Caudate nucleus (tissue), 63 donors: ENCODE measurements at places on chromosomes 11 and 22.
A peak's percentile ranks its signal among the peaks of the same experiment; 100 is the strongest.

DNA sequence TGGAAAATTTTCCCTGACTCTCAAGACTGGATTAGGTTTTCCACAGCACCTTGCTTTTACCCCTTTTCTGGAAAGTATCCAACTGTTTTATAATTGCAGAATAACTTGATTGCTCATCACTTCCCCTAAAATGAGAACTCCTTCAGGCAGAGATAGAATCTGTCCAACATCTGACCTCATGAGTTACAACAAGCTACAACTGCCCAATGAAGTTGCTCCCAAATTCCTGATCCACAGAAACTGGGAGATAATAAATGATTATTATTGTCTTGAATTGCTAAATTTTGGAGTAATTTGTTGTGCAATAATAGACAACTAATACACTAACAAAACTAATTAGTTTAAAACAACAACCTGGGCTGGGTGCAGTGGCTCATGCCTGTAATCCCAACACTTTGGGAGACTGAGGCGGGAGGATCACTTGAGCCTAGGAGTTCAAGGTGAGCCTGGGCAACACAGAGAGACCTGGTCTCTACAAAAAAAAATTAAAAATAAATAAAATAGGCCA, 10.0 kb upstream of the CCDC83 start:
- DNase-seq = no peak

DNA sequence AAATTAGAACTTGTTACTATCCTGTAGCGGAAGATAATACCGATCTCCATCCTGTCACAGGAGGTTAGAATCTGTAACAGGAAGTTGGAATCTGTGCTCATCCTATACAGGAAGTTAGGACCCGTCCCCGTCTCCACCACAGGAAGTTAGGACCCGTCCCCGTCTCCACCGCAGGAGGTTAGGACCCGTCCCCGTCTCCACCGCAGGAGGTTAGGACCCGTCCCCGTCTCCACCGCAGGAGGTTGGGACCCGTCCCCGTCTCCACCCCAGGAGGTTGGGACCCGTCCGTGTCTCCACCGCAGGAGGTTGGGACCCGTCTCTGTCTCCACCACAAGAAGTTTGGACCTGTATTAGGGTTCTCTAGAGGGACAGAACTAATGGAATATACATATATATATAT, 52.2 kb downstream of the FBLN1 start:
- DNase-seq = no peak

DNA sequence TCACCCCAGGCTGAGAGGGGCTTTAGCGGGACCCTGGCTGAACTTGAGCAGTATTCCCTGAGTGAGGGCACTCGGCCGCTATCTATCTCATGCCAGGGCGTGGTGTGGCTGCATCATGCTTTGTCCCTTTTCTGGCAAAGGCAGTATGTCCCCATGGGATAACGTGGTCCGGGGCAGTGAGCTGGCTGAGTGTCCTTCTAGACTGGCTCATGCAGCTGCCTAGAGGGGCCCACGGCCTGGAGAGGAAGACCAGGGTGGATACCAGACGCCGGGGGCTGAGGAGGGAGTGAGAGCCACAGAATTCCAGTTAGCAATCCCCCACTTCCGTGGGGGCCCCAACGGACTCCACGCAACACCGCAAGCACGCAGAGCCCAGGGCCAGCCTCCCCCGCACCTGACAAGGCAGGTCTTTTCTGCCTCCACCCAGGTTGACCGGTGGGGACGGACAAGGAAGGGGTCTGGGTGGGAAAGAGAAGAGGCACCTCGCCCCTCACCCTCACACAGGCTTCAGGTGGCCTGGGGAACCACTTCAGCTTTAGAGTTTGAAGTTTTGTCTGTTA, 15.5 kb downstream of the NFAM1 start:
- DNase-seq = no peak

DNA sequence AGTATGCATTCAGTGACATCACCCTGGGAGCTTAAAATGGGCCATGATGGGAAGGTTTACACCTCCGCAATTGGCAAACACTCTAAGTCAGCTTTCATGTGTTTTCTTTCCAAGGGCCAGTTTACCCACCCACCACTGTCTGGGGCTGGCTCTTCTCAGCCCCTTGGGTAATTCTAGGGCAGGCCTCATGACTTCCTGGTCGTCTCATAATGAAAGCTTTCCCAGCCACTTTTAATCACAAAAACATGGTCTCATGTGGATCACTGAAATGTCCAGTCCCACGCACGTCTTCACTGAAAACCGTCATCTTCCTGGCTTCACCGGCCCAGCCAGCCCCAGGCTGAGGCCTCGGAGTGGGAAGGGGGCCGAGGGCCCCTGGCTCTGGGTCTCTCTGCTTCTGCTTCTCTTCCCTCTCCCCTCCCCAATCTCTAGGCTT, 58.5 kb upstream of the ANO1 start:
- no peak for DNase-seq

DNA sequence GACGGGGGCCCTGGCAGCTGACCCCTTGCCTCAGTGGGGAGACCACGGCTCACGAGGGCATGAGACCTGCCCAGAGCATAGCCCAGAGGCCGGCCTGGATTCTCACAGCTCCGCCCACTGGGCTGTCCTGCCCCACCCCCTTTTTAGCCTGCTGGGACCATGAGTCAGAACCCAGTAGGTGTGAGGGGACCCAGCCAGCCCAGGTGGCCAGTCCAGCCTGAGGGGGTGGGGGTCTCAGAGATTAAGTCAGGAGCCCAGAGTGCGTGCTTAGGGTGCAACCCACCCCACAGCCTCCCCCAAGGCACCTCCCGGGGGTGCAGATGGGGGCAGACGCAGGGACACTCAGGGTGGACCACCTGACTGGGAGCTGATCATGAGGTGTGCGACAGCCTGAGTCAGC, 40.1 kb upstream of the PPARA start:
- DNase-seq = no peak

- DNase-seq = no peak
Observed at GRCh38 chr11:3977078-3977477, 117.5 kb upstream of the RRM1 start.

- DNase-seq = no peak
Observed at GRCh38 chr11:1356478-1356960, 33.2 kb upstream of the BRSK2 start.

DNA sequence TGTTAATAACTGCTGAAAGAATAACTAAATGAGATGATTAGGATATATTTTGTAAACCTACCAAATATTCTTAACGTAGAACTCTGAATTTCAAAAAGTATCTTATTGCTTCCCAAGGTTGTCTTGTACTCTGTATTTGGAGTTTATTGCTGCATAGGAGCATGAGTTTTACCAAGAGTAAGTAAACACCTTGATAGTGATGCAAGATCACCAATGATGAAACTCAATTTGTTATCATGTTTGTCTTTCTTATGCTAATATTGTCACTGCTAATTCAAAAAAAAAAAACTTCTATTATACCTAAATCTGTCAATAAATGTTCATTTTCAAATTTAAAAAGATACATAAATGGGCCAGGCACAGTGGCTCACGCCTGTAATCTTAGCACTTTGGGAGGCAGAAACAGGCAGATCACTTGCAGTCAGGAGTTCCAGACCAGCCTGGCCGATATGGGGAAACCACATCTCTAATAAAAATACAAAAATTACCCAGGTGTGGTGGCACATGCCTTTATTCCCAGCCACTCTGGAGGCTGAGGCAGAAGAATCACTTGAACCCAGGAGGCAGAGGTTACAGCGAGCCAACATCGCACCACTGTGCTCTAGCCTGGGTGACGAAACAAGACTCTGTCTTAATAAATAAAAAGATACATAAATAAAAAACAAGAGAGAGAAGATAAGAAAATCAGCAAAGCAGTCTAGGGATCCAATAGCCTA, 23.4 kb upstream of the PLAAT2 start:
- DNase-seq = no peak

DNA sequence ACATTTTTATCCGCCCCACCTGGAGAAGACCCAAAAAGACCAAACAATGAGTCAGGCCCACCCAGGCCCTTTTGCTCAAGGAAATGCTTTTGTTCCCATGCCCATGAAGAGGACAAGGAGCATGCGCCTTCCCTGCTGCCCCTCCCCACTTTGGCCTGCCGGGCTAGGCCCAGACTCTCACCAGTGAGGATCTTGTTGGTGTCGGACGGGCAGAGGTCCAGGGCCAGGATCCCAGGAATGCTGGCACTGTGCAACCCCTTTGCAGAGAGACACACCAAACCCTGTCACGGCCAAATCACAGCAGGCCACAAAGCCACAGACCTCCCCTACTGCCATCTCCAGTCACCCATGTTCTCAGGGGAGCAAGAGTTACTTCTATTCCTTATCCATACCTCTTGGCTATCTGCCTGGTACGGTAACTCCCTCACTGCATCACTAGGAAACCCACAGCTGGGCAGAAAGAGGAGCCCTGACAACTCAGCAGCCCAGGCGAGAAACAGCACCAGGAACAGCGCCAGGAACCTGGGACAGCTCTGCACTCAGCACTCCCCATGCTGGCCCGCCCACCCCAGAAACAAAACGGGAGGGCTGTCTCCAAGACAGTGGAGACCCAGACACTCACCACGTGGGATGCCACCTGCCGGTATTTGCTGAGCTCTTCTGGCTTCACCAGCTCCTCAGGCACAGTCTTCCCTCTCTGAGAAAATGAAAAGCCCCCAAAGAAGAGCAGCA, 5.5 kb downstream of the PRPF19 start:
- no peak for DNase-seq

DNA sequence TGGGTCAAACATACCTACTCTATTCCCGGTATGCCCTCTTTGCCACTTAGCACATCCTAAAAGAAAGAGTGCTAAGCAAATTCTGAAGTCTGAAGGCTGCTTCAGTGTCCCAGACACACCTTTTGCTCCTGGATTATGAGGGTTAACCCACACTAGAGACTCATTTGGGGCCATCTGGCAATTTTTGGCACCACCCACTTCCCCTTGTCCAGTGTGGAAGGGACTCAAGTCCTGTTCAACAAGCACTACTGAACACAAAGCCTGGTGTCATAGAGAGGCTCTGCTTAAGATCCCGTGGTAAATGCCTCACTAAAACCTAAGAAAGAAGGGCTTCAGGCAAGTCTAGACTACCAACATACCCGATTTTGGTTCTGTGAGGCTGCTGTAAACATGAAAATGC, 85.8 kb downstream of the SERGEF start:
- no peak for DNase-seq

DNA sequence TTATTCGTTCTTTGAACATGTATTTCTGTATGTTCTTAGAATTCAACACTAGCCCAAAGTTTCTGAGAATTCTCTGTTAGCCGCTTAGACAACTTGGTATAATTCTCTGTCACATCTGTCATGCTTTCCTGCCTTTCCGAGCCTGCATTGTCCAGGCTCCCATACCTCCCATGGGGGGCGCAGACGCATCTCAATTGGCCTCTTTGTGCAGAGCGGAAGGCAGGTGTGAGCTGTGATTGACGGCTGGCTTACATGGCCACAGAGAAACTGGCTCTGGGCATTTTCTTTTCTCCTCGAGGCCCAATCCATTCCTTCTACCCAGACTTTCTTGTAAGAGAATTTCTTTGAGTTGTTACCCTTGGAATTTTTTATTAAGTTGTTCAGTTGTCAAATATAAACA, 132.7 kb upstream of the SESN3 start:
- no peak for DNase-seq

GRCh38 chr22:28883917-28884746, 760 bp downstream of the ZNRF3 start:
- no peak for DNase-seq

DNA sequence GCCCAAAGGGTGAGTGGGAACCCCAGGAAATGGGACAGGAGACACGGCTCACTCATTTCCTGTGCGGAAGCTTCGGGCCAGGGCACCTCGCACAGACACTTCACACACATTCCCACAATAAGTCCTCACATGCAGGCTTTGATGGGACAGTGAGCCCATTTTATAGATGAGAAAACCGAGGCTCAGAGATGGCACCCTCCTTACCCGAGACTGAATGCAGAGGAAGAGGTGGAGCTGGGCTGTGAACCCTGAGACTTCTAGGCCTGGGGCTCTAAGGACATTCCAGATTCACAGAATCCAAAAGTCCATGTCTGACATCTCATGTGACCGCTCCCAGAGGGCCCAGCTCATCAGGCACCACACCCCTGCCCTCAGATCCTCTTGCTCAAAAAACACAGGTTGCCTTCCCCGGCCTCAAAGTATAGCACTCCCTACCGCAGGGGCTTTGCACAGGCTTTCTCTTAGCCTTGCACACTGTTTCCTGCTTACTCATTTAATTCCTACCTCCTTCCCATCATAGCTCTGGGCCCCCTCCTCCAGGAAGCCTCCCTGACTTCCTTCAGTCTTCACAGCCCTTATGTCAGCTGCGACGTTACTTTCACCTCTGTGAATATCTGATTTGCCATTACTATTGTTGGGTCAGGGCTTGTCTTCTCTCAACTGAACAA, 57.1 kb upstream of the TCF20 start:
- no peak for DNase-seq

- no peak for DNase-seq
Observed at GRCh38 chr11:102318469-102318868, 1.2 kb downstream of the BIRC3 start.

GRCh38 chr11:17594686-17595192, 47.7 kb downstream of the OTOG start:
- DNase-seq = no peak

DNA sequence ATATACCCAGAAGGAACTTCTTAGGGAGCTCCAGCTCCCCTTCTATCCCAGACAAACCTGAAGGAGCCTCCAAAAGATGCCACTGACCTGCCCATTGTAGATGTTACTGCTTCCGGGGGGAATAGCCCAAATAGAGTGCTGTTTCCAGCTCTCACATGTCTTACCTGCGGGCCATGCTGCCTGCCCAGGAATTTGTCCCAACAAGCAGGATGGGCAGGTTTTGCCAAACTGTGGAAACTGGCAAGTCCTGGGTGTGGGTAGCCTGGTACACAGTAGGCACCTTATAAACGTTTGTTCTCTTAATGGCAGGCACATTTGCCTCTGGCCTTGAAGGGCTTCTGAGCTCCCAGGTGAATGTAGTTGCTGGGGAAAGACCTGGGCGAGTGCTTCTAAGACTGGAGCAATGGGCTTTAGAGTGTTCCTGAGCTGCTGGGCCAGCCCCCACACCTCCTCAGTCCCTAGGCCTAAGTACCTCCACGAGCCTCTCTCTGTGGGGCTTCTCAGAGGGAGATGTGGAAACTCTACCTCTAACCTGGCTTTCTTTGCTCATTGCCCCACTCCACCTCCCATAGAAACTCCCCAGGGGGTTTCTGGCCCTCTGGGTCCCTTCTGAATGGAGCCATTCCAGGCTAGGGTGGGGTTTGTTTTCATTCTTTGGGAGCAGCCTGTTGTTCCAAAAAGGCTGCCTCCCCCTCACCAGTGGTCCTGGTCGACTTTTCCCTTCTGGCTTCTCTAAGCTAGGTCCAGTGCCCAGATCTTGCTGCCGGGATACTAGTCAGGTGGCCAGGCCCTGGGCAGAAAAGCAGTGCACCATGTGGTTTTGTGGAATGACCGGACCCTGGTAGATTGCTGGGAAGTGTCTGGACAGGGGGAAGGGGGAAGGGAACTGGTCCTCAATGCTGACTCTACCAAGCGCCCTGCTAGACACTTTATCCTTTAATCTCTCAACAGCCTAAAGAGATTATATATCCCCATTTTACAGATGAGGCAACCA, 37.2 kb downstream of the LIMK2 start:
- DNase-seq = peak; percentile 27

DNA sequence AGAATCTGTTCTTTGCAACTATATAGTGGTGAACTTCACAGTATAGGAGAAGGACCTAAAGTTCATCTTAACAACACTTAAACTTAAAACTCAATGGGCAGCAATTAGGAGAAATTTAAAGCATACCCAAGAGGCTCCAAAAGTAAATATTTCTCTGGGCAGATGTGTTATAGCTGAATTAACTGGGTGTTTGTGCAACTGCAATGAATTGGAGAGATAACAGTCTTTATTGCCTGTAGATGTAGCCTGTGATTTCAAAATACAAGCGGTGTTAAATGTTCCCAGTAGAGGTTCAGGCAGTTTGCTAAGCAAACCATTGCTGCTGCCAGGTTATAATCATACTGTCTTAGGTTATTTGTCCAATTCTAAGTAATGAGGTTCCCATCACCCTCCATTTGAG, 294.1 kb upstream of the MTNR1B start:
- DNase-seq = no peak
